ENCODE measurements at places on chromosomes 5 and 9.

DNA sequence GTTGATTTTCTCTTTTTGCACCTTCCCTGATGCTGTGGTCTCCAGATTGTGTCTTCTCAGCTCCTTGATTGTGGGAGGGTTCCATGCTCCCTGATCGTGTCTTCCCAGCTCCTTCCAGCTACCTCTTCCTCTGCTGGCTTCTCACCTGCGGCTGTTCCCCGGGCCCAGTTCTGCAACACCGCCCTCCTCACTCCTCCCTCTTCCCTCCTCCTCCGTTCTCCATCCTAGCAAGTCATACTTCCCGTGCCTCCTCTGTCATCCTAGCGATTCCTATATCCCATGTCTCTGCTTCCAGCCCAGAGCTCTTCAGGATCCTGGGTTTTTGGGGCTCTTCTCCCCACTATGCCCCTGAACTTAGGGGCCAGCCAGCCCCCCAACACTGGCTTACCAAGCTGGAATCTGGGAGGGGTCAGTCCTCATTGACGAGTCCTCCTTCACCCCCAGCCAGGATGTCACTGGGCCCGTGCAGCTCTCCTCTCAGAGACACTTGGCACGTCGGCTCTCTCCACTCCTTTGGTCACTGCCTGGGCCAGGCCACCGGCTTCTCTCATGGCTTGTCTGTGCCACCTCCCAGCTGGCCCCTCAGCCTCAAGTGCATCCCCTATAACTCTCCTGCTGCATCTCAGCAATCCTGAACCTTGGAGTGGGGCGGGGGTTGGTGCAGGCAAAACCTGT, 255.4 kb upstream of the MVB12B start:
- DNase-seq: no peak

DNA sequence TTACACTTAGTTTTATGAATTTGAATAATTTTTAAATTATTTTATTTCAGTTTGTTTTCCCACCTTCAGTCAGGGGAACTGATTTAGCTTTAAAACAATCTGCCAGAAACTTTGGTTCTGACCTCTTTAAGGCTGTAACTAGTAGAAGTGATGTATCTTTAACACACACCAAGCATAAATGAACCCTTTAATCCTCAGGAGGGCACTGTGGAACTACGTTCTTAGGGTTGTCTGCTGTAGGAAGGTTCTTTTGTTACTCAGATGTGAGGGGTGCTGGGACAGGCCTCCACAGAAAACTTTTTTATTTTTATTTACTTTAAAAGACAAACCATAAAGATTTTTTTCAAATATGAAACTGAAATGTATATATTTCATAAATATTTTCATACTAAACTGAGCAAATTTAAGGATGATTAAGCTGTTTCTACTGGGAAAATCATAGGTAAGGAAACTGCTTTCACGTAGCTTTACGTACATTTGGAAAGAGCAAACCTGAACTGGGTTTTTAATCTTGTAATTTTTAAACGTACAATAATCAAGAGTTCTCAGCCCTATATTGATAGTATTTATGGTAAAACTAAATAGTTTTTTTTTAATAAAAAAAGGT, 5.3 kb downstream of the KLF4 start:
- DNase-seq: peak; percentile 65

- peak; percentile 59 for DNase-seq
Observed at GRCh38 chr9:72022841-72023240, 37.6 kb downstream of the C9orf57 start.

GRCh38 chr5:124739634-124740025, 6.8 kb downstream of the ZNF608 start:
- DNase-seq: no peak

DNA sequence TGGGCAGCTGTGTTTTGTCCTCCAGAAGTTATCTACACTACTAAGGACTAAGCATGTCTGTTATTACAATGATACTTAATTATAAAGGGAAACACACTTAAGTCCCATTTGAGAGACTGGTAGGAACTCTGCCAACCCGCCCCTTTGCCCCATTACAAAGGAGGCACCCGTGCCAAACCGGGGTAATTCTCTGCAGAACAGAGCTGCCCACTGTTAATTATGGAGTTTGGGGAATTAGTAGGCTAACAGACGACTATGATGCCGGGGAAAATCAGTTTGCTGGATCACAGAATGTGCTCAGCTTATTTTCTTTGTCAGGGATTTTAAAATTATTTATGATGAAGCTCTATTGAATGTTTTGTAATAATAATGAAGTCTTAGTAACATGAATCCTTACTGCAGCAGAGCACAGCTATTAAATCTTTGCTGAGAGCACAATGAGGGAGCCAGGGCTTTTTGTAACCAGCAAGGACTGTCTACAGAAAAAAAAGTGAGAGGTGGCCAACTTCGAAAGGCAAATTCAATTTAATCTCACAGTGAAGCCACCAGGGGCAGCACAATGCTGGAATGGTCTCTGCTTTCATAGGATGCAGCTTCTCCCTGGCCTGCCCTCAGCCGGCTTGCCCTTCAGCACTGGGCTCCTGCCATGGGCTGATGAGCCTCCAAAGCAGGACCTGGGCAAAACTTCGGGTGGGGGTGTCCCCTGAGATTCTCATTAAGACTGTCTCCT, 134.5 kb downstream of the GNAQ start:
- no peak for DNase-seq

GRCh38 chr9:23408874-23409273, 417.2 kb downstream of the ELAVL2 start:
- no peak for DNase-seq

DNA sequence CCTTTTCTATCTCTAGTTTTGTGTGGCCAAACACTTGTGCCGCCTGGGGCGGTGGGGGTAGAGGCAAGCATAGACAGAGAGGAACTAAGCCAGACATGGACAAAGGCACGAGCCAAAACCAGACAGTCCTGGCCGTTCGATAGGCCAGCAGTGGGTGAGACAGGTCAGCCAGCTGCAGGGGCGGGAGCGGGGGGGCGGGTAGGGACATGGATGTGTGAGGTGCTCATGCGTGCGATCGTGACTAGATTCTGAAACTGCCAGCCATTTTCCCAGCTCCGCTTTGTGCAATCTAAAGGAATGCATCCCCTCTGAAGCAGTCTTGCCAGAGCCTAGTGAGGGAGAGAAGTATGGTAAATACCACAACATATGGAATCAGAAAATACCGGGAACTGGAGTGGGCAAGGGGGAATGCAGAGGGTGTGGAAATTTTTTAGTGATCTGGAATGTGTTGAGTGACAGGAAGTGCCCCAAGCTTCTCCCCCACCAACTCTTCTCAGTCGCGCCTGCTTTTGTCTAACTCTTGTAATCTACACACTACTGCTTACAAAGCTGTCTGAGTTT, 111.9 kb downstream of the NR6A1 start:
- DNase-seq: peak; percentile 90

- DNase-seq: no peak
Observed at GRCh38 chr9:69317894-69318293, 7.1 kb upstream of the ENTREP1 start.

GRCh38 chr9:123893115-123893514, 36.8 kb downstream of the DENND1A start:
- DNase-seq: no peak

GRCh38 chr5:140402258-140403074, 833 bp downstream of the ANKHD1 start:
- no peak for DNase-seq

GRCh38 chr9:214648-215493, at the start of gene DOCK8:
Gene DOCK8 (plus strand): TSS chr9:214865. CDS start chr9:214977, 112 bp downstream.
- no peak for DNase-seq

DNA sequence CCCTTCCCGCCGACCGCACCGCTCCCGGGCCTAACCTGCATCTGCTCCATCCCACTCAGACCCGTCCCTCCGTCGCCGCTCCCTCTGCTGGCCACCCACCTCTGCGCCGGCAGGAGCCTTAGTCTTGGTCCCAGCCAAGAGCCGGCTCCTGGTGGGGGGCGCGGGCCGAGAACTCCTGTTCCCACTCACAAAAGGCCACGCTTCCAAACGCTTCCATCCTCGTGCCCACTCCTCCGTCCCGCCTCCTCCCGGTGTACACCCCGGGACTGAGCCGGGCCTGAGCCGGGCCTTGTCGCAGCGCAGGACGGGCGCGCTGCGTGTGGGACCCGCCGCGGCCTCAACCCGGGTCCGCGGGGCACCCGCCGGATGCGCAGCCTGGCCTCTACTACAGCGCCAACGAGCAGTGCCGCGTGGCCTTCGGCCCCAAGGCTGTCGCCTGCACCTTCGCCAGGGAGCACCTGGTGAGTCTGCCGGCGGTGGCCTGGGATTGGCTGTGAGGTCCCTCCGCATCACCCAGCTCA, 7.5 kb downstream of the ADAMTS13 start:
- DNase-seq: no peak

- peak; percentile 64 for DNase-seq
Observed at GRCh38 chr5:139147483-139148087, 50.6 kb downstream of the SIL1 start.

DNA sequence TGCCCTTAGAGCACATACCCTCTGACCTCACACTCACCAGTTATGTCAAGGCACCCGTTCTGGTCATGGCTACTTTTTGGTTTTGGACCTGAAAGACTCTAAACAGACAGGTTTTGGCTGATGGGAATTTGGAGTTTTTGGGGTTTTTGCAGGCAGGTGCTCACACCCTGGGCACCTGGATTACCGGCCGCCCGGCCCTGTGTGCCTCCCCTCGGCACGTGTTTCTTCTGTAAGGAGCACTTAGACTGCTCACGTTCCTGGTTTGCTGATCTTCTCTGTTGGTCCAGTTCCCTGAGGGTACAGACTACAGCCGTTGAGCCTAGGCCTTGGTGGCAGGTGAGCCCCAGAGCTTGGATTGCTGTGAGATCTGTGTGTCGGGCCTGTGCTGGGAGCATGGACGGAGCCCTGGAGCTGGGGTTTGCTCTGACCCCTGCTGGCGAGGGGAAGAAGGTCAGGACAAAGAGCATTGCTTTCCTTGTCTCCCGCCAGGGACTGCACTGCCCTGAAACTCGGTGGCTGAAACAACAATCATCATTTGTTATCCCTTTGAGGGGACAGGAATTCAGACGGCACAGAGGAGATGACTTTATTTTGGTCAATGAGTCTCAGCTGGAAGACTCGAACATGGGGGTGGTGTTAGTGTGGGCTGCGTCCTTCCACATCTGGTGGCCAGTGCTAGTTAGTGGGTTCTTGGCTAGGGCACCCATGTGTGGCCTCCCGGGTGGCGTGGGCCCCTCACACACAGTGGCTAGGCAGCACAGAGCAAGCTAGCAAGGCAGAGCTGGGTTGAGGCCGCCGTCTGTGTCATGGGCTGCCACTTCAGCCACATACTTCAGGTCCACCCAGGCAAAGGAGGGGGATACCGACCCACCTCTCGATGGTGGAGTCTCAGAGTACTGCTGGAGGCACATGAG, 76.4 kb downstream of the EHMT1 start:
- no peak for DNase-seq

Data from GM04504 (cell line).